Stimulated activated CD8-positive, alpha-beta memory T cell treated with anti-CD3 and anti-CD28 coated beads, Interleukin-15, amount 100 ng/mL, for 4 hours (primary cell): ENCODE measurements at places on chromosomes 11 and 22.

DNA sequence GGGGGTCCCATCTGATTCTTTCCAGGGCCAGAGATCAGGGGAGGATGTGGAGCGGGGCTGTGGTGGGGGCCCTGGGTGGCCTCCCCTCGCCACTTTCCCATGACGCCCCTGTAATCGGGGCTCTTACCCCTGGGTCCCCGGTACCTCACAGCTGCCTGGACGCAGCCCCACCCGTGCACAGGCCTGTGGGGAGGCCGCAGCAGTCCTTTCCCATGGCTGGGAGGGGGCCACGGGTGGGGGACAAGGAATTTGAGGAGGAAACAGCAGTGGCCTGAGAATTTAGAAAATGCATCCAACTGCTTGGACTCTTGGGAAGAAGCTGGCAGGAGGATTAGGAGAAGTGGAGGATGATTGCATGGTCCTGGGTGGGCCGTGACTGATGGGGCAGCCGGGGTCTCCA lies 18.0 kb downstream of the H19 start:
- DNase-seq: no peak

DNA sequence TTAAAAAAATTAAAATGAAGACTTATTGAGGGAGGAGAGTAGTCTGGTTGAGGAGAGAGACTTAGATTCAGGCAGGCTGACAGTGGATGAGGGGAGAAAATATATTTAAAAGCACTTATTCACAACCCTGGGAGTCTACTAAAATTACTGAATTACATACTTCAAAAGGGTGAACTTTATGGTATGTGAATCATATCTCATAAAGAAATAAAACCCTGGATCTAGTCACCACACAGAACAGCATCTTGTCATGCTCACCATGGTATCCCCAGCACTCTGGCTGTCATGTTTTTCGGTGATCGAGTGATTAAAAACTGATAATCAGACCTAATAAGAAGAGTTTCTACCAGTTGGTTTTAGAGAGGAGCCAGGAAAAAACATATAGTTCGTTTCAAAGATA lies 11.0 kb downstream of the TEAD1 start:
- DNase-seq: no peak

GRCh38 chr11:6693342-6694228 lies 10.4 kb upstream of the MRPL17 start:
- DNase-seq: peak; percentile 53

DNA sequence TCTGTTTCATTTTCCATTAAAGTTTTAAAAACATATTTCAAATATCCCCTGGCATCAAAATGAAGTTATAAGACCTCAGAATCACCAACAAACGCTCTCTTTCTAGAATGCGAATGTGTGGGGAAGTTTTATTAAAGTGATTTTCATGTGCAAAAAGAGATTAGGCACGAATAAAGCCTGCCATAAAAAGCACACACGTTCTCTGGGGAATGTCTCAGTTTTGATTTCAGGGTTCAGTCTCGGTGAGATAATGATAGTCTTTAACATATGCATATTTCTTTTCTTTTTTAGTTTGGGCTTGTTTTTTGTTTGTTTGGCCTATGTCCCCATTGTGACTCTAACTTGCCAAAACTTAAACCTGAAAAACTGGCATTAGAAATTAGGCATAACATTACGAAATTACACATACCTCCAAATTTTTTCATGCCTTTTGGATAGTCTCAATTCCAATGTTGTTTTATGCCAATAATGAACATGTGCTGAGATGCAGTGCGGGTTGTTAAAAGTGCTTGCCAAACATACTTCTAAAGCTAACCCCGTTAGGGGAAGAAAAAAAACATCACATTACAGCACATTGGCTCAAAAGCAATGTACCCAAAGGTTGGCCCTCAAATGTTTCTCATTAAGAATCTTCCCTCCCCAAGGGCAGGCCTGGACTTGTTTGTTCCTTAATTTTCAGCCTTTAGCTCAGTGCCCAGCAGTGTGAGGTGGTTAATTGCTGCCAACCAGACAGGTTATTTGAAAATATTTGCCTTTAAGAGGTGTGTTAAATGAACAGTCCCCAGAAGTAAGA lies 33.2 kb upstream of the FBLN1 start:
- DNase-seq: no peak

DNA sequence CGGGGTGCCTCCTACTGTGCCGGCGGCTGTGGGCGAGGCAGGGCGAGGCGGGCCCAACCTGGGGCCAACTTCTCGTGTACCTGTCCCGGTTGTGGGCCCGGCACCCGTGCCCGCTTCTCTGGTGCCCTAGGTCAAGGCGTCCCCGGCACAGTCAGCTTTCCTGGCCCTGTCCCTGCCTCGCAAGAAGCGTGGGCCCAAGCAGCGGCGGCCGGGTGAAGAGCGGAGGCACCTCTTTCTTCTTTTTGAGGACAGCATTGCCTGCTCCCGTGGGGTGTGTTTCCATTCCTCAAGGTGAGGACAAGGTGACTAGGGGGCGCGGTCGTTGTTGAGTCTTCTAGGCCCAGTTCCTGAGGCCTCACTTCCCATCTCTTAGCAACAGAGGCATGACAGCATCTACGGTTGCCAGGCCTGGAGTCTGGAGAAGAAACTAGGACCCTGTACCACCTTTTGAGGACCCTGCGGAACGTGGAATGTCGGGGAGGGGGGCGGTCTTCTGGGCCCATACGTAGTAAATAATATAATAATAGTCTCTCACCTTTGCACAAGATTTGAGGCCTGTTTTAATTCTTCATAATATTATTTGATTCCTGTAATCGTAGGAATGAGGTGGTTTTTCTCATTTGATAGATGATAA lies 418 bp downstream of the ACO2 start:
- no peak for DNase-seq

DNA sequence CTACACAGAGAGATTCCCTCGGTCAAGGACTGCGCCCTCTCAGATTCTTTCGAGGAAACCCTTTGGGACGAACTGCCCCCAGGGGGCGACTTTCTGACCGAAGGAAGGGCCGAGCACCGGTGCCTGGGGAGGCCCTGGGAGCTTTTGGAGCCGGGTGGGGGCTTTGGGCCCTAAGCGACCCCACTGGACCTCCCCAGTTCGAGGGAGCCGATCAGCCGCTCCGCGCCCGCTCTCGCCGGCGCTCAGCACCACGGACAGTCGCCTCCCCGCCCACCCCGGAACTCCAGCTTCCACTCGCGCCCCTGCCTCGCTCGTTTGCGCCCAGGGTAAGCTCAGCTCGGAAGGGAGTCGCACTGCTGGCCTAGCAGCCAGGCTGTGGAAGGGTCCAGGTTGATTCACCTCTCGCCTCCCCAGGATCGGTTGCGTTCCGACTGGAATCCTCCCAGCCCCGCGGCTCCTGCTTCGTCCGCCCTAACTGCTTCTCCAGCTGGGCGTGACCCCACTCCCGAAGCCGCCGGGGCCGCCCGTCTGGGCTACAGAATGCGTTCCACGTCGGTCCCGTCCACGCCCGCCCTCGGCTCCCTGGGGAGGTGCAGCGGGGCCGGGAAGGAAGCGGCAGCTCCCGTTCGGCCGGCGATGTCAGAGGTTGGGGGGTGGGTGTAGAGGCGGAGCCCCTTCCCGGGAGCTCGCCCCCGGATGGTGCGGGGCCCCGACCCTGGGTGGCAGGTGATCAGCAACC lies 428 bp downstream of the SCN3B start:
- DNase-seq: no peak

GRCh38 chr11:34134765-34135164 lies 29.3 kb downstream of the NAT10 start:
- no peak for DNase-seq

DNA sequence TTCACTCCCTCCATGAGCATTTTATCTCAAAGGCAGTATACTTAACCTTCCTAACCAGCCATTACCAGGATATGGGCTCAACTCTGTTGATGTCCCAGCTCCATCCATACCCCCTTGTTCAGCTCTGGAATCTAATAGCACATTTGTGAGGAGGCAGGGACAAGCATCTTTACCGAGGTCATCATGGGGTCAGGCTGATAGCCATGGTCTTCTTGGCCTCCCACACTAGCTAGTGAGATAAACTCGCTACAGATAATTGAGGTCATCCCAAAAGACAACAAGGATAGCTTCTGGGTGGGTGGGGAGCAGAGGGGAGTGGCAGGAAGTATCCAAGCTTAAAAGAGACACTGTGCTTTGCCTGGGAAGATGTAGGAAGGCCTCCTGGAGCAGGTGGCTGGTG lies 141.6 kb upstream of the RASSF10 start:
- no peak for DNase-seq

- no peak for DNase-seq
Observed at GRCh38 chr11:115715251-115715770, 211.1 kb upstream of the CADM1 start.

DNA sequence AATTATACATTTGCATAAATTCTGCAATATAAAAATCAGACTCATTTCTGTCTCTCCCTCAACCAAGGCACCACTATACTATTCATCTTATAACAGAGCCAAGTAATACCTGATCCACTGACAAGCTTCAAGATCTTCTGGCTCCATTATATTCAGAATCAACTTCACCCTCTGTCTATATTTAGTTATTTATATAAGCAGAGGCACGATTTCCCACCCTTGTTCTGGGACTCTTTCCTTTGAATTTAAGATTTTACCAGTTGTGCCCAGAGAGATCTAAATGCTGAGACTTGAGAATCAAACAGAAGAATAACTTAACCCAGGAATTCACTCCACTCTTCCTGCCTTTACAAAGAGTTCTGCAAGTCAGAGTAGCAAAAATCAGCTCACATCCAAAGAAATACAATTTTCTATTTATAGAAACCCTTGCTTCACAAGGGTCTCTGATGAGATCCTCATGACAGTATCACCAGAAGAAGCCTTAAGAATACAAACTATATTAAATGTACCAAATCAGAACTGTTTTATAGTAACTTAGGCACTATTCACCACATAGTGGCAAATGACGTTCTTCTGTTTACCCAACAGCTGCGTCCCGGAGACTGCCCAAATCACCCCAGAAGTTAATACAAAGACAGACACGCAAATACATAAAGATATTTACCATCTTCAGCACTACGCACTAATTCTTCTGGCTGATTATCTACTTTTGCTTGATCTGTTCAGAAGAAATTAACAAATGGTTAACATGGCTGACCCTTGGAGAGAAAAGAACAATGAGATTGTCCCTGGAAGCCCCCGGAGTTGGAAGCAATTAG lies 32.3 kb upstream of the CCDC89 start:
- DNase-seq: no peak

GRCh38 chr11:94539420-94539819 lies 4.3 kb upstream of the FUT4 start:
- no peak for DNase-seq

- no peak for DNase-seq
Observed at GRCh38 chr11:1672613-1673350, 24.2 kb upstream of the KRTAP5-6 start.

GRCh38 chr11:65864706-65865471 lies 4.7 kb downstream of the MUS81 start:
- DNase-seq: no peak

GRCh38 chr11:10979529-10979928 lies 121.7 kb upstream of the ZBED5 start:
- DNase-seq: no peak

DNA sequence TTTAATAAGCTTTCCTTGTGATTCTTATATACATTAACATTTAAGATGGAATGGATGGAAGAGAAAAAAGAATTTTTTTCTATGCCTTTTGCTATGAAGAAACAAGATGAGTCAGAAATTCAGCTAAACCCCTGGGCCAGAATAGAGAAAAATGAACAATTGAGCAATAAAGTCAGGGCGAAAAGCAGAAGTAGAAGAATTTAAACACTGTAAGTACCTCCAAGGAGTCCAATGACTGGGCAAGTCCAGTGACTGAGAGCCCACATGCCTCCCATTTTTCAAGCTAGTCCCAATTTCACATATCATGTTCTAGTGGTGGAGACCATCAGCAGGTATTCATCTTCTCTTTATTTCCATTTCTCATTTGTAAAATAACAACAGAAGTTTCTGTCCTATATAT lies 18.6 kb upstream of the APLP2 start:
- DNase-seq: no peak

- no peak for DNase-seq
Observed at GRCh38 chr22:21698430-21699329, 32.9 kb downstream of the PPIL2 start.

- DNase-seq: peak; percentile 68
Observed at GRCh38 chr11:57493507-57494503, 21.7 kb downstream of the SLC43A1 start.

DNA sequence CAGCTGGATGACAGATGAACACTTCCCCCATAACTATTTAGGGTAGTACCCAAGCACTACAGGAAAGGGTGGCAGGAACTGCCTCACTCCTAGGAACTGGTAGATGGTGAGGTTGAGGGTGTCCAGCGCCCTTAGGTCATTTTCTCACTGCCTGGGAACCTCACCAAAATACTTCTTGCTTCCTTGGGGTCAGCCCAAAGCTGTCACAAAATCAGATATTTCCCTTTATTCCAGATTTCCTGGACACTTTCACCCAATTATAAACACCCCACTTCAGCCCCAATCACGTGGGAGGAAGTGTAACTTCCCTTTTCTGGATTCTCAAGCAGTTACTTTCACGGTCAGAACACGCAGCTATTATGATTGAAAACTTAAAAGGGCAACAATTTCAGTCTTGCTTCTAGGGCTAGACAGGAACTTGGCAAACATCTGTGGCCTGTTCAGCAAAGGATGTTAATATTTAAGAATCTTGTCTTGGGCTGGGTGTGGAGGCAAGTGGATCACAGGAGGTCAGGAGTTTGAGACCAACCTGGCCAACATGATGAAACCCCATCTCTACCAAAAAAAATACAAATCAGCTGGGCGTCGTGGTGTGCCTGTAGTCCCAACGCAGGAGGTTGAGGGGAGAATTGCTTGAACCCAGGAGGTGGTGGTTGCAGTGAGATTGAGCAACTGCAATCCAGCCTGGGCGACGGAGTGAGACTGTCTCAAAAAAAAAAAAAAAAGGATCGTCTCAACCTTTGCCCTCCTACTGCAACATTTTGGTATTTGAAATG lies 4.0 kb downstream of the FTH1 start:
- DNase-seq: no peak

DNA sequence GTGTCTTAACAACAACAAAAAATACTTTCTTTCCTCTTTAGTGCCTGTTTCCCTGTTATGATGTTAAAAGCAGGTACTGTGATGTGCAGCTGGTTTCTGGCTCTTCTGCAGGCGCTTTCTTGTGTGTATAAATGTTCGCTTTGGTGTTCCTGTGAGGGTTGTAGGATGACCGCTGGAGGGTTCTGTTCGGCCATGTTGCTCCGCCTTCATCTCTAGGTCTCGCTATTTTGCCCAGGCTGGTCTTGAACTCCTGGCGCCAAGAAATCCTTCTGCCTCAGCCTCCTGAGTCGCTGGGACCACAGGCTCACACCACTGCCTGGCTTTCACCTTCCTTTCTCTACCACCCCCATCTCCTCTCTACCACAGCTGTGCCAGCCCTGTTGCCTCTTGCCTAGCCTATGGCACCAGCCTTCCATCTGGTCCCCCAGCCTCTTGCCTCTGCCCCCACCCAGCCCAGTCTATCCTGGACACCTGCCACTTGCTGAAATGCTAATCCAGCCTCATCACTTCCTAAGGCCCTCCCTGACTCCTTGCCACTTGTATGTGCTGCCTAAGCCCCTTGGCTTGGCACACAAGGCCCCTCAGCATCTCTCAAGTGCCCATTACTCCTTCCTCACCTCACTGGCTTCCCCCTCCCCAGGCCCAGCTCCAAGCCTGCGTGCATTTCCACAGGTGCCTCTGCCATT lies 5.5 kb downstream of the LRRC74B start:
- no peak for DNase-seq
